WTC11 (cell line): ENCODE measurements at places on chromosomes 1 and 21.

DNA sequence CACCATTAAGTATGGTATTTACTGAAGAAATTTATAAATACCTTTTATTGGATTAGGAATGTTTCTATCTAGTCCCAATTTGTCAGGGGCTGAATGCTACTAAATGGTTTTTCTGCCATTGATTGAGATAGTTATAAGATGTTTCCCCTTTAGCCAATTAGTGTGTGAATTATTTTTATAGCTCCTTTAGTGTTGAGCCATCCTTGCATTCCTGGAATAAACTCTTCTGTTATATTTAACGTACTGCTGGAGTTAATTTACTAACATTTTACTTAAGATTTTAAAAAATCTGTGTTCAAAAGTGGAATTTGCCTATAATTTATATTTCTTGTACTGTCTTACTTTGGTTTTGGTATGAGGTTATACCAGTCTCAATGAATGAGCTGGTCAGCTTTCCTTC, 25.4 kb upstream of the LRRC3 start:
- no peak for DNase-seq

DNA sequence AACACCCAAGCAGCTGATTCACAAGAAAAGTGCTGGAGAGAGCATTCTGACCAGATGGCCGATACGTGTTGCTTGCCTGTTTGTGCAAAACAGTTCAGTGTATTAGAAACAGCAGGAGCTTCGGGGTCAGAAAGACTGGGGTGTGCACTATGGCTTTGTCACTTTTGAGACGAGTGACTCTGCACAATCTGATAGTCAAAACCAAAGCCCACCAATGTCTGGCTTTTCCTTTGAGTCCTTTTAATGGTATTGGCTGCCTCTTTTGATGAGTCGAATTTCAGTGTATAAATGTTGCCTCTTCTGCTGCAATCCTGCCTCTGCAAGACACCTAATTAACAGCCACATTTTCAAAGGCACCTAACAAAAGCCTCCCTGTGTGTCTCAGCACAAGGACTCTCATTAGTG, 444.6 kb downstream of the AJAP1 start:
- DNase-seq = no peak

- DNase-seq = no peak
Observed at GRCh38 chr1:245493029-245493428, 338.2 kb downstream of the KIF26B start.

DNA sequence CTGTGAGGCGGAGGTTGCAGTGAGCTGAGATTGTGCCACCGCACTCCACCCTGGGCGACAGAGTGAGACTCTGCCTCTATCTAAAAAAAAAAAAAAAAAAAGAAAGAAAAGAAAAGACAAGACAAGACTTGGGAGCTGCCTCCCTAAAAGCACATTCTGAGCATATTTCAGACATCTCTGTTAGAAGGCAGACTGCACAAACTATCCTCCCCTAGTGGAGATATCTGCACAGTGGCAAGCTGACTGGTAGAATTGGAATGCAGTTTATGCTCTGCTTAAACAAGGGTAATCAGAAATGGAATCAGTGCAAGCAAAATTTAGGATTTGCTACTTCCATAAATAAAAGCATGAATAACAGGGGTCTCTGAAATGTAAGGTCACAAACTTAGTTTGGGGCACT, 31.8 kb downstream of the GNG4 start:
- DNase-seq = no peak

GRCh38 chr1:37486680-37487618, 12.6 kb downstream of the ZC3H12A start:
- peak; percentile 84 for DNase-seq

- DNase-seq = no peak
Observed at GRCh38 chr1:11920239-11920903, 5.9 kb downstream of the KIAA2013 start.

DNA sequence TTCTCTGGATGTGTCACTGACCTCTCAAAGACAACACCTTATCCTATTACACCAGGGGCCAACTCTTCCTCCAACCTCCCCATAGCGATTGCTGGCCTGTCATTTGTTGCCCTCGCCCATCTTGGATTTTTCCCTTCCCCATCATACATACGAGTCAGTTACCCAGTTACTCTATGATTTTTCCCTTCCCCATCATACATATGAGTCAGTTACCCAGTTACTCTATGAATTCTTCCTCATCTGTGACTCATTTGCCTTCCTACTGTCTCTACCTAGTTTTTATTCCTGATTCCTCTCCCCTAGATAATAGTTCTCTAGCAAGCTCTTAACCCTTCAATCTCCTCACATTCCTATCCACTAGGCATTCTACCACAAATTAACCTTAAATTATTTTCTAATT, 178.8 kb downstream of the NR5A2 start:
- no peak for DNase-seq

GRCh38 chr1:98205291-98206017, 284.6 kb upstream of the DPYD start:
- DNase-seq = no peak
